Right kidney (tissue), 9 donors: ENCODE measurements at places on chromosomes 16 and 17.

DNA sequence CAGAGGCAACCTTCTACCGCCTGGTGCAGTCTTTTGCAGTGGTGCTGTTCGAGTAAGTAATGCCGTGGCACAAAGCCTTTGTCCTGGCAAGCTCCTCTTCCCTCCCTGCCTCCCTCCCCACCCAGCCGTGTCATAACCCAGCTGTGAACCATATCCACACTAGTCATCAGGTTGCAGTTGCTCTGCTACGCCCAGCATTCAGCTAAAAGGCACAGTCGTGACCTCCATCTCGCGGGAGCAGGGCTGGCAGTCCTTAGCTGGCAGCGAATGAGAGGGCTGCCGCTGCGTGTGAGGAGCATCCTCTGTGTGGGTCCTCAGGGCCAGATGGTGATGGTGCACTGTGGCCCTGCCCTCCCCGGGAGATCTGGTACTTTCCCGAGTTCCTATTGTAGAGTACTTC, 39.3 kb downstream of the CIBAR2 start:
- DNase-seq: no peak

DNA sequence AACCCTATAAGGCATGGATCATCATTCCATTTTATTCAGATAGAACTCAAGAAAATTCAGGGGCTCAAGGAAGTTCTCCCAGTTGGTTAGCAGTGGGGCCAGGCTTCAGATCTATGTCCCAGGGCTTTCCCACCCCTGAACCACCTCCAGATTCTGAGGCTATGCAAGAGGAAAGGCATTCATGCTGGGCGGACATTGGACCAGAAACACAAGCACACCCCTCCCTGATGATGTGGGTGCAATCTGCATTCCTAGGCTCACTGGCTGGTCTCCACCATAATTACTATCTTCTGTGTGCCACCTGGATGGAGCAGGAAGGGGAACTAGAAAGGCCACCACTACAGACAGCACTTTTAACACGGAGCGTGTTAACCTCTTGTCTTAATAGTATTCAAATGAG, 63.2 kb upstream of the ASIC2 start:
- DNase-seq: no peak

DNA sequence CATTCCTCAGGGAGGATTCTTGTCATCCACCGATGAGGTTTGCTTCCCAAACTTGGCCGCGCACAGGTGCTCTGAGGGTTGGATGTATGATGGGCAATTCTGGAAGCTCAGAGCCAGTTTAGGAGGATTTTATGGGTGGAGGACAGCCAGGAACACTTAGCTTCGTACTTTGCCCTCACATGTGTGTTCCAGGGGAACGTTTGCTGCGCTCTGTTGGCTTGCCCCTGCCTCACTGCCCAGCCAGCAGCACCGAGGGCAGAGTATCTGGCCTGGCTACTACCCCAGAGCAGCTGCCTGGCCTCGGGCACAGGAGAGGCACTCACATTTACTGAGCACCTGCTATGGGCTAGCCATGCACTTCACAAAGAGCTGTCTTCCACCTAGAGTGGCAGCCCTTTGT, 14.1 kb downstream of the SEZ6 start:
- DNase-seq: no peak

GRCh38 chr17:29594519-29595090, 1.7 kb downstream of the ANKRD13B start:
- no peak for DNase-seq

DNA sequence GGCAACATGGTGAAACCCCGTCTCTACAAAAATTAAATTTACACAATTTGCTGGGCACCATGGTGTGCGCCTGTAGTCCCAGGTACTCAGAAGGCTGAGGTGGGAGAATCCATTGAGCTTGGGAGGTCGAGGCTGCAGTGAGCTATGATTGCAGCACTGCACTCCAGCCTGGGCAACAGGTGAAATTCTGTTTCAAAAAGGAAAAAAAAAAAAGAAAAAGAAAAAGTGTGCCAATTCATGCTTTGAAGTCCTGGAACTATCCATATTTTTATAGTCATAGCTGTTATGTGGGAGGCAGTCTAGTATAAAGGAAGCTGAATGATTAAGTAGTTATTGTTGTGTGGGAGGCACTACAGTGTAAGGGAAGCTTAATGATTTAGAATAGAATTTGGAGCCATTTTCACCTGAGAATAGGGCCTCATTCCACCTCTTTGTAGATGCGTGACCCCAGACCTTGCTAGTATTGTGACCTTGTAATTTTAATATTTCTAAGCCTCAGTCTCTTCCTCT, 31.6 kb downstream of the IQCK start:
- DNase-seq: no peak

DNA sequence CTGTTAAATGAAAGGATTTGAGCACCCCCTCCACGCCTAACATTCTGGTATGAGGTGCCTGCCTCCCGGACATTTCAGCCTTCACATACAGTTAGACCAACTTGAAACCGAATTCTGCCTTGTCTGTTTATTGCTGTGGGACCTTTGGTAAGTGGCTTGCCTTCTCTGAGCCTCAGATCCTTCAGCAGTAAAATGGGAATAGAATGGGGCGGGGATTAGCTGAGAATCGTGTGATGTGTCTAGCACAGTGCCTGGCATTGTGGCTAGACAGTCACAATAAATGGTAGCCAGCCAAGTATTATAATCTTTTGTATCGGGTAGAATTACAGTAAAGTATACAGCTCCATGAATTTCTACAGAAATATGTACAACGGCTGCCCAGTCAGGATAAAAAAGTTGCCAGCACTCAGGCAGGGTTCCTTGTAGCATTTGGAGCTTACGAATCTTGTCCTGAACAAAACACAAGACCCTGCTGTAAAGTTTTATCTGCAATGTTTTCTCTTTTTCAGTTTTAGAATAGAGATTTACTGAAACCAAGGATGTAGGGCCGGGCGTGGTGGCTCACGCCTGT, 786 bp downstream of the TMC7 start:
- DNase-seq: no peak

DNA sequence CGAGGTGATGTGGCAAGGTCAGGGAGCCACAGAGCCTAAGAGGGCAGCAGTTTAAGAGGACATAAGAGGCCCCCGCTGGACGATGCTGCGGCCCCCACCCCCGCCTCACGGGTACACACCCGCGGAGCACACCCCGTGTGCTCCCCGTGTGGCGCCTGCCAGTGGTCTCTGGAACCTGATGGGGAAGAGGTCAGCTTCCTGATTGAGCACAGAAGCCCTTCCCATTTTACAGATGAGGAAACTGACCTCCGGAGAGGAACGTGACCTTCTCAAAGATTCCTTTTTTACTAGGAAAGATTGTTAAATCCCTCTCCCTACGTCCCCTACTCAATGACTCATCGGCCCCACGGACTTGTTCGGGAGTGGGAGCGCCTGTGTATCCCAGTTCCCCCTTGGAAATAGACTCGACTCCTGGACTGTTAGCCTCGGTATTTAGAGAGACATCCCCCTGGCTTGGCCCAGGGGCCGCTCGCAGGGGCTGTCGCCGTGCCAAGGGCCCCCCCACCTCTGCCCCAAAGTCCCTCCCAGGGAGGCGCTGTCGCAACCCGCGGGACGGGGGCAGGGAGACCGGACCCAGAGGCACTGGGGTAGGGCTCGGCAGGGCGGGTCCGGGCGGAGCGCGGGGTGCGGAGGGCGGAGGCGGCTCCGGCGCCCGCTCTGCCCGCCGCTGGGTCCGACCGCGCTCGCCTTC, at the start of gene ABCC3:
TSS of gene ABCC3 (plus strand) at position 658 of the 691 bp plus-strand sequence. CDS start 56 bp downstream, outside the sequence.
- no peak for DNase-seq
